ENCODE measurements at places on chromosomes 7 and 10. TPM values are rescaled to one million over a fixed set of nuclear protein-coding genes. Genes with fewer than 3 reads are reported as not detected.

GRCh38 chr7:130768854-130769253, 34.8 kb upstream of the KLF14 start:
- no peak for DNase-seq

- peak; percentile 83 for DNase-seq
Measured at GRCh38 chr7:134602881-134603451, 43.7 kb upstream of the BPGM start.

- no peak for DNase-seq
Measured at GRCh38 chr7:101620991-101621390, 8.1 kb downstream of the MYL10 start.

- DNase-seq, result no peak
Measured at GRCh38 chr10:72730479-72730878, 38.5 kb downstream of the MCU start.

- peak; percentile 81 for DNase-seq
Measured at GRCh38 chr7:127897704-127898454, 133.4 kb downstream of the LRRC4 start.

GRCh38 chr10:105070952-105071351, 429.9 kb downstream of the SORCS3 start:
- DNase-seq, result no peak

DNA sequence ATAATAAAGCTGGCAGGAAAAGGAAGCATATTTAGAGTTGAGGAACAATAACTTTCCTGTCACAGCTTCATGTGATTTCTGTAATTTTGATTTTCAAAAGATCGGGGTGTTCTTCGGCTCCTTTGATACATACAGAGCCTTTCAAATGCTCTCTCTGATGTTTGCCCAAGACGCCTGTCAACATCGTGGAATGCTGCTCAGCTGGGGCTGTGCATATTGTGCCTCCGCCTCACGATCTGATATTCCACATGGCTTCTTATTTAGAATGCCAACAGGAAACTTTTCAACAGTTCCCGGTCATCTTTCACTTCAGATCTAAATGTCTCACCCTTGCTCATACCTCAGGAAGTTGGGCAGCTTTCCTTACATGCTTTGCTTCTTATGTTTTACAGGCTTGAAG, 7.3 kb downstream of the NPY start:
- no peak for DNase-seq

FBXO24 gene
- polyA plus RNA-seq, result 0.88 TPM

MEIG1 gene
- 0.33 TPM for polyA plus RNA-seq

ZP3 gene
- polyA plus RNA-seq, result 2.9 TPM

Data from large intestine (tissue), 12 donors.